Stimulated activated CD4-positive, alpha-beta T cell treated with anti-CD3 and anti-CD28 coated beads, Interleukin-12 subunit alpha, Interleukin-12 subunit beta, amount 100 ng/mL, for 24 hours (primary cell): ENCODE measurements at places on chromosomes 4 and X.

DNA sequence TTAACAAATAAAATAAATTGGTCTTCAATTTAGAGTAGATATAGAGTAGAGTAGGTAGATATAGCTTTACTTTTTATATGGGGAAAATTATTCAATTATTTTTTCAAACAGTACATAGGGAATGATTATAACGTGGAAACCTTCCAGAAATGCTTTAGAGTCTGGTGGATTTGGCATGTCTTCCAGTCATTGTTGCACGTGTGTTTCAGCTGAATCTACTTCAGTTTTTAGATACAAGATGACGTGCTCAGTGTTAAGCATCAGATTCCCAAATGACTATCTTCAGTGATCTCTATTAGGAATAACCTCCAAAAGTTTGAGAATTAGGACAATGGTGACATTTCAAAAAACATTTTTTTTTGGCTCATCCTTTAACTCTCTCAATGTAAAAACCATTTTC lies 616.9 kb downstream of the ANKRD50 start:
- DNase-seq = no peak

DNA sequence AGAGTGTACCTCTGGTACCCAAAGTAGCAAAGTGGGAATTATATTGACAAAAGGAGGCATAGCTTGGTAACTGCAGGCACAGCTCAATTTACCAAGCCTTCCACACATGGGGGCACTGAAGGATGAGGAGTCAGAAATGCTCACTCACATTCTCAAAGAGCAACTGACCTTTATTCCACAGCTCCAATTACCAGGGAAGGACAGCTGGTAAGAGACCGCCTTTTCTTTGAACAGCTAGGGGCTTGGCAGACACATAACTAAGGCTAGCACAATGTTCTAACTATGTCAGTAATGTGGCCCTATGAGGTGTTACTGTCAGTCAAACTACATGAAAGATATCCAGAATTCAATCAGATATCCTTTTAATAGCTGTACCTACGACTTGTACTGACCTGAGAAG lies 20.5 kb upstream of the STS start:
- no peak for DNase-seq

GRCh38 chr4:51842167-51842553 lies 793 bp upstream of the DCUN1D4 start:
- DNase-seq = no peak

DNA sequence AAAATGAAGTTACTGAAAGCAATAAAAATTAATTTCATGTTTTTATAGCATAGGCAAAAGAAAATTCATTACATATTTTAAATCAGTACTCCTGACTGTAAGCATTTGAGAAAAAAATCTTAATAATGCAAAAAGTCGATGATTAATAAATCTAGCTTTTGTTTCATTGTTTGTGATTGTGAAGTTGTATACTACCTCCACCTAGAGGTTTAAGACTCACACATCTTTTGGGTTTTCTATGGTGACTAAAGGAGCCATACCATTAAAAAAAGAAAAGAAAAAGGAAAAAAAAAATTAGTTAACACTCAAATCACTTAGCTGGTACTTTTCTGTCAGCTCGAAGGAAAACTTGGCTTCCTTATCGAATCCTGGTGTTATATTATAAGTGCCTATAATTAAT lies 2.0 kb downstream of the GABRA2 start:
- no peak for DNase-seq

DNA sequence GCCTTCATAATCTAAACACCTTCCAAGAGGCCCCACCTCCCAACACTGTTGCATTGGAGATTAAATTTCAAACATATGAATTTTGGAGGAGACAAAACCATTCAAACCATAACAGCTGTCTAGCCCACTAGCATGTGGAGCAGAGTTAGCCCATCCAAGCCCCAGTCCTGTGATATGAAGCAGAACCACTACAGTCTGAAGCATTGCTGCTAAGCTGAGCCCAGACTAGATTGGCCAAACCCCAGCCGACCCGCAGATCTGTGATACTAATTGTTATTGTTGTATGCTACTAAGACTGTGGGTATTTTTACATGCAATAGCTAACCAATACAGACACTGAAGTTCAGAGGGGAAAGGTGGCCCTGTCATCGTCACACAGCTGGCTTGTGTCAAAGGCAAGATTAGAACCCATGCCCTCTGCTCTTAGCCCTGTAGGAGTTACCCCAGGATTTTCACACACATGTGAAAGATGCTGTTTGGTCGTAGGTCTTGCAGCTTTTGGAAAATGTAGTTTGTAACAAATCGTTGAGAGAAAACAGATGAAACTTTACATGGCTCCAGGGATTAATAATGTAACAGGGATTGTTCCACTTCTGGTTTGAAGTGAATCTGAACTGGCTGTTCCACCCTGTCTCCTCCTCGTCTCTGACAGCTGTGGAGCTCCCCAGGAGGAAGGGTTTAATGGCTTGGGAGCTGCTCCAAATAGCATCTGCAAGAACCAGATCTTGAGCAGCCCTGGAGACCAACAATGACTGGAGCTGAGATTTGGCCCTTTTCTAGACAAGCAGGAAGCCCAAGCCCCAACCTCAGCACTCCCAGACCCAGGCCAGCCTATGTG lies 517.5 kb downstream of the MID1IP1 start:
- DNase-seq = no peak

DNA sequence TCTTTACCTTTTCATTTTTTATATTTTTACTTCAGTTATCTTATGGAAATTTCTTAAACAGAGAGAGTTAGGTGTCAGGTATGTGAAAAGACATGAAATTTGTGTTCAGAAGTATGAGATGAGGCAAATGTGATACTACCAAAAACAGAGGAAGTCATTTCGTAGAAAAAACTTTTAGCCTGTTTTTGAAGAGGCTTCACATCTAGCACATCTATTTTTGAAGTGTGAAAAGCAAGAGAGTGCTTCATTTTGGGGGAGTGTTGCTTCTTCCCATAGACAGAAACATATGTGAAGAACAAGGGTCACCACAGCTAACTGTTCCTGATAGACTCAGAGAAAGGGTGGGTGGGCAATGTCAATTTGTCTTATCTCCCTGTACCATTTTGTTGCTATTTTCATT lies 125.3 kb downstream of the TET2 start:
- no peak for DNase-seq

DNA sequence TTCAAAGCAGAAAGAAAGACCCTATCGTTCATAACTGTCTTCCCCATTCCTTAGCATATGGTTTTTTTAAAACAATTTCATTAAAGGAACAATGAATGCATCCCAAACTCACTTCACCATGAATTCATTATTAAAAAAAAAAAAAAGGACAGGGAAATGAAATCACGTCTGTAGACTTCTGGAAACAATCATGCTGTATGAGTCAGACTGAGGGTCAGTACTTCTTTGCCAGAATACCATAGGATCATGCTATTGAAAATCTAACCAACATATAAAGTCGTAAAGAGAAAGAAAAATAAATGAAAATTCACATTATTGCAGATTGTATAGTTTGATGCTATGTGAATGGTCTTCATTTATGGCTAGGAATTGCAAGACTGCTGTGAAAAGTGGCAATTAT lies 144.4 kb downstream of the PCDH18 start:
- no peak for DNase-seq
